ENCODE measurements at places on chromosomes 13 and 19.

DNA sequence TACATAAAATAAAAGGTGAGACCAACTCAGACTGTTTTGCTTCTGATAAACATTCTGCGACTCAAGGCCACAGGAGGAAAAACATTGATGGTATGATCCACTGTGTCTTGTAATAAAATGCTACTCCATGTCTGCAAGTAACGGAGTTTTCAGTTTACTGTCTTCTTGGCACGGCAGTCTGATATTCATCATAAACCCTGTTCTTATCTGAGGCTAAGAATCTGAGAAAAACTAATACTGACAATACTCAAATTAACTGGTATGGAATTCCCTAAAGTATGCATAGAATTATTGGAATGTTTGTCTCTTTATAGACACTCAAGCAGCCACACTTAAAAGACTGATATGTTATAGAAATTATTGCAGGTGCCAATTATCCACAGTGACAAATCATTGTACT is 125.5 kb downstream of the TBC1D4 start:
- no peak for DNase-seq

DNA sequence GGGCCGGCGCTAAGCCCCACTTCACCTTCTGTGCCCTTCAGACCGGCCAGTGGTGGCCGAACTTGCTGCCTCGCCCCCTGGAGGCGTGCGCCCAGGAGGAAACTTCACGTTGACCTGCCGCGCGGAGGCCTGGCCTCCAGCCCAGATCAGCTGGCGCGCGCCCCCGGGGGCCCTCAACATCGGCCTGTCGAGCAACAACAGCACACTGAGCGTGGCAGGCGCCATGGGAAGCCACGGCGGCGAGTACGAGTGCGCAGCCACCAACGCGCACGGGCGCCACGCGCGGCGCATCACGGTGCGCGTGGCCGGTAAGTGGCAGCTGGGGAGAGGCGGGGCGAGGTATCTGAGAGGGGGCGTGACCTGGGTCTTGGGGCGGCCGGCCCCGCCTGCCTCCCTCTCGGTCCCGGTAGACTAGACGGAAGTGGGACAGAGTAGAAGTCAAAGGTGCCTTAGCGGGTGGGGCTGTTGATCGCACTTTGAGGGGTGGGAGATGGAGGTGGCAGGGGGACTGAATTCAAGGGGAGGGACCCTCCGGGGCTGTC is 5.6 kb downstream of the ICAM5 start:
- DNase-seq, result no peak

- no peak for DNase-seq
These were observed 406.3 kb downstream of the COG6 start for GRCh38 chr13:40061466-40062450.

GRCh38 chr13:43783820-43784219 is 3.0 kb downstream of the ENOX1 start:
- DNase-seq, result no peak

DNA sequence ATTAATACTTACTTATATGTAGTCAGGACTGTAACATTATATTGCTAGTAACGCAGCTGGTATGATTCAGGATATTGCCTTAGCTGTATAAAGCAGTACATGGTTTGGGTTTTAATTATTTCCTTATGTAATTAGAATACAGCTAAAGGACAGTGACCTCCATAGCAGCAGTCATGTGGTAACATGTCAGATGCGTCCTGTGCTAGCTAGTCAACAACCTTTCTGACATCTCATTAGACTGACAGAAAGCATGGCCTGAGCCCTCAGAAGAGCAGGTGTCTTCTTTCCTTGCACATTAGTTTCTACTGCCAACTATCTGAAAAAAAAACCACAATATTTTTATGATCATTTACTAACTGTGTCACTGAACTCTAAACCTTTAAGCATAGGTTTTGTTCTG is 122.2 kb downstream of the MAB21L1 start:
- DNase-seq, result no peak

DNA sequence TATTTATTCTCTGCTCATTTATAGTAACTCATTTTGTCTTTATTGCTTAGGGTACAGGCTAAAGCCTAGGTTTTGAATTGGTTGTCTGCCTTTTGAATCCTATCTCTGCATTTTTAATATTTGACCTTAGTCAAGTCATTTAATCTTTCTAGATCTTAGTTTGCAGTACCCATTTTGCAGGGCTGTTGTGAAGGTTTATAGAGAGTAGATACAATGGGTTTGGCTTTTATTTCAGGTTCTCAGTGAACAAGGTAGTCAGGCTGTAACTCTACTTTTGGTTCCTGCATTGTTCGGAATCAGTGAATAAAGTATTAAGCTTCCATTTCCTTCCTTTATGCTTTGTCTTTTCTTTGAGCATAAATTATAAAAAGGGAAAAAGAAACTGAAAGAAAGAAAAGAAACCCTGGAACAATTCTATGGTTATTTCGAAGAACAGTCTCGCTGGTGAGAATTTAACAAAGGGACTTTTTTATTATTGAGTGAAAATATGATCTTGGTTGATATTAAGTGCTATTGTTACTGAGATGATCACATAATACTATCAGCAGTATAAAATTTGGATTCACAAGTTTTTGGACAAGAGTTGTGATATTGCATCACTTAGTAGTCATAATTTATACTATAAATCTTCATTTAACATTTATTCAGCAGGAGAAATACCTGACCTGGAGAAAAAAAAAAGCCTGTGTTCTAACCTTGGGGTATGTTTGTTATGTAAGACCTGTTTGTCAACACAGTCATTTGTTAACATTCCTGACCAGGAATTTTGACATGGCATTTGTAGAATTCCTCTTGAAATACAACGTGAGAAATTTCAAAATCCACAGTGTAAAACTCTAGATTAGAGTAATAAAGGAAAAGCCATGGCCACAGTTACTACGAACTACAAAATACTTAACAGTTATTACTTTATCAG is 91.3 kb downstream of the ZMYM2 start:
- DNase-seq, result no peak

GRCh38 chr19:38799104-38799503 is 10.1 kb downstream of the LGALS7B start:
- no peak for DNase-seq

- DNase-seq, result no peak
These were observed 148.4 kb downstream of the COG6 start for GRCh38 chr13:39803851-39804250.

- no peak for DNase-seq
These were observed at the start of gene TEX26 for GRCh38 chr13:30932481-30933353. TSS of gene TEX26 (plus strand) at chr13:30932656. CDS start at chr13:30932716, 60 bp downstream.

GRCh38 chr13:29710511-29710910 is 115.0 kb upstream of the SLC7A1 start:
- no peak for DNase-seq

- DNase-seq, result no peak
These were observed 1.1 kb upstream of the PHF11 start for GRCh38 chr13:49494645-49495044.

GRCh38 chr19:3099347-3100145 is 5.4 kb downstream of the GNA11 start:
- no peak for DNase-seq

- DNase-seq, result no peak
These were observed 39.3 kb downstream of the MBNL2 start for GRCh38 chr13:97261254-97262005.

- DNase-seq, result no peak
These were observed 10.6 kb upstream of the RETN start for GRCh38 chr19:7658219-7658686.

GRCh38 chr13:44622261-44622660 is 46.1 kb upstream of the TSC22D1 start:
- DNase-seq, result no peak

DNA sequence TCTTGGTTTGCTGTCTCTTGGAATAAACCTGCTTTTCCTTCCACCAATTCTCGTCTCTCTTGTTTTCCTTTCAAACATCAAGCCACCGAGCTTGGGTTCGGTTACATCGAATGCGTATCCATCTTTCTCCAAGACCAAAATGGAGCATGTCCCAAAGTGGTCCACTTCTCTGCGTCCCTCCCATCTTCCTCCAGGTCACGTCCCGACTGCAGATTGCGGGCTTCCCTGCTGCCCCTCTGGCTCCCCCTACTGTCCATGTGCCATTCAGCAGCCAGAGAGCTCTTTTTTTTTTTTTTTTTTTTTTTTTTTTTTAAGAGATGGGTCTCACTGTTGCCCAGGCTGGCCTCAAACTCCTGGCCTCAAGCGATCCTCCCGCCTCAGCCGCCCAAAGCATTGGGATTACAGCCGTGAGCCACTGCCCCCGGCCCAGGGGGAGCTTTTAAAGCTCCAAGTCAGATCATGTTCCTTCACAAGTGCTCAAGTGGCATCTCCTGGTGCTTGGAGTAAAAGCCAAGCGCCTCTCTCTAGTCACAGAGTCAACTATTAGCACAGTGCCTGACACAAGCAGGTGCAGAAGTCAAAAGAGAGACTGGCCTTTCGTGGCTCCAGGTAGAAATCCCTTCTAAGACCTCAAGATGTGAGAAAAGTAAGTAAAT is 10.0 kb downstream of the COL5A3 start:
- DNase-seq, result no peak

GRCh38 chr13:112333756-112334543 is 42.2 kb upstream of the SPACA7 start:
- DNase-seq, result no peak

- DNase-seq, result no peak
These were observed 754 bp upstream of the SIX5 start for GRCh38 chr19:45769821-45770191.

DNA sequence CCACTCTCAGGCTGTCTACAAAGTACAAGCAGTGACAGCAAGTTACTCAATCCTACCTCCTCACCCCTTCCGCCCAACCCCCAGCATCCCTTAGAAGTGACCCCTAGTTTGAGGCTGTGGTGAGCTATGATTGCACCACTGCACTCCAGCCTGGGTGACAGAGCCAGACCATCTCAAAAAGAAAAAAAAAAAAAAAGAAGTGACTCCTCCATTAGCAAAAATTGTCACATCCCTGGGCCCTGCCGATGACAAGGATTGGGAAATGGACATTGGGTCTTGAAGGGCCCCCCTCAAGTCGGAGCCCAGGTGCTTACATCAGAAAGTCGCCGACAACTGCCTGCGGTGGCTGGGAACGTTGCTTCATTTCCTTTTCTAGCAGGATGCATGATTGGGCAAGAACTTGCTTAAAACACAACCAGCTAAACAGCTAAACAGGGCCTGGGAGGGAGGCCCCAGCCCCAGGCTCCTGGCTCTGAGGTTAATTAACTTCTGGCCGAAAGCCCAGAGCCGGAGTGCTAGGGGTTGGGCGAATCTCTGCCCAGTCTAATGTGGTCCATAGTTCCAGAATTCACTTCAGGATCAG is 15.3 kb downstream of the RAB3D start:
- peak; percentile 84 for DNase-seq

GRCh38 chr19:12838182-12838885 is at the start of gene MAST1:
TSS of gene MAST1 (plus strand) at chr19:12838515. CDS start at chr19:12838573, 58 bp downstream.
- no peak for DNase-seq

- no peak for DNase-seq
These were observed 478.4 kb downstream of the PCDH9 start for GRCh38 chr13:66751691-66752090.

- DNase-seq, result no peak
These were observed 1716.5 kb upstream of the SLC10A2 start for GRCh38 chr13:104782741-104783140.

GRCh38 chr19:45972947-45973540 is 621 bp downstream of the NOVA2 start:
- no peak for DNase-seq

DNA sequence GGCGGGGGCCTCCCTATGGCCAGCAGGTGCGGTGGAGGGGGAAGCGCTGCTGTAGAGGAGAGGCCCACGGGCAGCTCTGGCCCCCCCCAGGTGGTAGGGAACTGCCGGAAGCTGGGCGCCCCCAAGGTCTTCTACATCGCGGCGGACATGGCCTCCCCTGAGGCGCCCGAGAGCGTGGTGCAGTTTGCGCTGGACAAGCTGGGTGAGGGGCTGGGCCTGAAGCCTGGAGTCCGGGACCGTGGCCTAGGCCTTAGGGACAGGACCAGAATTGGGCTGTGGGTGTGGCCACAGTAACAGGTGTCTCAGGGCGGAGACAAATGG is 3.8 kb upstream of the RPL36 start:
- no peak for DNase-seq

DNA sequence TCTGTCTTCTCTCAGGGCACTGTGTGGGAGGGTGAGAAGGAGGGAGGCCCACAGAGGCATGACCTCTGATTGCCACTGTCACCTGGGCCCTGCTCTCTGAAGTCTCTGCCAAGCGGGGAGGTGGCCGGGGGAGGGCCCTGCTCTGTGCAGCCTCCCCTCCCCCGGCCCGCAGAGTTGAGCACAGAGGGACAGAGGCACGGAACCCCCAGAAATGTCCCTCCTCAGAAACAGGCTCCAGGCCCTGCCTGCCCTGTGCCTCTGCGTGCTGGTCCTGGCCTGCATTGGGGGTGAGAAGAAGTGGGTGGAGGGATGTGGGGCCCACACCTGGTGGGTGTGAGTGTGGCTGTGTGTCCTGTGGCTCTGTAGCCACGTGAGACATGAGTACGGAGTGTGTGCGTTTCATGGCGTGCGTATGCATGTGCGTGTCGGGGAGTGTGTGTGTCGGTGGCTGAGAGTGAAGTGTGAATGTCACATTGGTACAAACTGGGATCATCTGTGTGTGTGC is at the start of gene APOC4:
APOC4 (plus strand) TSS at position 171 of the 505 bp plus-strand sequence; CDS start at position 212, 41 bp downstream.
- DNase-seq, result no peak

DNA sequence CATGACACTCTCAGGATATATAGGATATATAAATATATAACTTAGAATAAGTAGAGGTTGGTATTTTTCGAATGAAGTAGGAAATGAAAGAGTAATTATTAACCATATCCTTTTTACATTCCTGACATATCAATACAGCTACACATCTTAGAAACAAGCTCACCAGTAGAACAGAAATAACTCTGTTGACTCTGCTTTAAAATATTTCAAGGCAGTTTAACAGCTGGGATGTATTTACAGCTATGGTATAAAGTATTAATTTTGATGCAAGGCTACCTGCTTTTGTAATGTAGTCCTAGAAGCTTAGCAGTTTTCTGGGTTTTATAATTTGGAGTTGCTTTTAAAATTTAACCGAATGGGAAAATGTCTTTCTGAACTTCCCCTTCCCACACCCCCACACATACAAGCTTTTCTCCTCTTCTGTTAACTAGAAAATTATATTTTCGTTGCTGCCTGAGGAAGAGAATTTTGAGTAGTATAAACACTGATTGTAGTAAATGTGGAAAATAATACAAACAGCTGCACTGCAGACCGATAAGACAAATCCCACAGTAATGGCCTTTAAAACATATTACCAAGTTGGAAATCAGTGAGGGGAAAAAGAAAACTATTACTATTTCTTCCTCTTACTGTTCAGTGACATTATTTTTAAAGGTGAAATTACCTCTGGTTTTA is 147.7 kb downstream of the GGACT start:
- peak; percentile 51 for DNase-seq
